Activated CD4-positive, alpha-beta T cell treated with anti-CD3 and anti-CD28 coated beads for 24 hours (primary cell): ENCODE measurements at places on chromosomes 7 and 10.

DNA sequence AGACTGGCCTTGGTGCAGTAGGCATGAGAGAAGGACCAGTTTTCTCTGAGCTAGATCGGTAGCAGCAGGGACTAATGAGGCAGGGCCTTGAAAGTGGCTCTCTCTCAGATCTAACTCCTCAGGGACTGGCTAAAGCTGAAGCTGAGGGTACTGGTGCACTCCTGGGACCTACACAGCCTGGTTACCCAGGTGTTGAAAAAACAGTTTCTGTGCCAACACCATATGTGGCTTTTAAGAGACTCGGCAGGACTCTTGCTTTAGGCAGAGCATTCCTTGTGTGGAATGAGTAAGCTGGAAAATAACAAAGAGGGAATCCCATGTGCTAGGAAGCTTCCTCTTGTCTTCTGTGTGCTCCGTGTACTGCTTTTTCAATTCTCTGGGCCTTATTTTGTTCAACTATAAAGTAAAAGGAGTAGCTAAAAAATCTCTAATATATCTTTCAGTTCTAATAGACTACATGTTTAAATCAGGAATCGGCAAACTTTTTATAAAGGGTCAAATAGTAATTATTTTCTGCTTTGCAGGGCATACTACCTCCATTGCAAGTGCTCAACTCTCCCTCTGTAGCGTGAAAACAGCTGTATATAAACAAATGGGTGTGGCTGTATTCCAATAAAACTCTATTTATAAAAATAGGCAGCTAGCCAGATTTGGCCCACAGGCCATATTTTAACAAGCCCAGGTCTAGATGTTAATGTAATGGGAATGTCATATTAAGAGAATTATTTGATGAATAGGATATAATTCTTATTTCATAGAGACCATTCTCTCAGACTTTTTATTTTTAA, 186.1 kb upstream of the KAT6B start:
- DNase-seq = no peak

GRCh38 chr10:88892222-88892967, 12.3 kb downstream of the STAMBPL1 start:
- DNase-seq = no peak

DNA sequence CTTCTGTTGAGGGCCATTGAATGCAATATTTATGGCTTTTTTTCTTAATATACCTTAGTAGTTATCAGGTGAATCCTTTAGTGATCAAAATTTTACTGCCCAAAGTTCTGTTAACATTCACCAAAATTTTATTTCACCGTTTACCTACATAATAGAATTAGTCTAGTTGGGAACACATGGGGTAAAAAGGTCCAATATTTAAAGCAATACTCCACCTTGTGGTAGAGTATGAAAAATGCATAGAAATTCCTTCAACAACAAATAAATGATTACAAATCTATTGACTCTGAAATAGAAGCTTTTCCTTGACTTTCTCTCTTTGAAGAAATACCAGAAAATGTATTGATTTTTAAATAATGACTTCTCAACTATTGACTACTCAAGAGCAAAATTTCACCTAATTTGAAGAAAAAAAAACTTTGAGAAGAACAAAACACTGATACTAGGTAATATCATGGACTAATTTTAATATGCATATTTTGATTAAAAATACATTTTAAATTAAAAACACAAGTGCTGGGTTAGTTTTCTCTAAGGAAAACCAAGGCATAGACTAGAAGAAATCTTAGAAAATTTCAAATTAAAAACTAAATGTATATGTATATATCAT, 43.3 kb downstream of the POLR1F start:
- no peak for DNase-seq

GRCh38 chr10:129258283-129258923, 208.6 kb upstream of the MGMT start:
- no peak for DNase-seq

DNA sequence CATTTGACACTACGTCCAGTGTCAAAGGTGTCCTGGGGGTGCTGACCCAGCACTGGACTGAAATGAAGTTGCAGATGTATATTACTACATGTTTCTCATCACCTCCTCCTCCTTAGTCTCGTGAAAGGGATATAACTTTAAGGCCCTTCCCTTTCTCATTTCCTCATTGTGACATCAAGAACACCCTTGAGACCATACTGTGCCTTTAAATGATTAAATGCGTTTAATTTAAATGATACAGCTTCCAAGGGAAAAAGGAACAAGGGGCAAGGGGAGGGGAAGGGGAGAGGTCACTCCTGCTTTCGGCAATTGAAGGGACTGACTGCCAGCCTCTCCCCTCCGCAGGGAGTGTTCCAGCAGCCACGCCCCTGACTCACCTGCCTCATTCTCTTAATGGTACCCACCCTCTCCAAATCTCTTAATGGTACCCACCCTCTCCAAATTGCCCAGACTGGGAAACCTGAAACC, 80.5 kb upstream of the KMT2E start:
- no peak for DNase-seq

- DNase-seq = no peak
Measured at GRCh38 chr7:91103363-91103762, 160.9 kb upstream of the FZD1 start.

- DNase-seq = no peak
Measured at GRCh38 chr10:102492983-102493382, 9.5 kb downstream of the ACTR1A start.

DNA sequence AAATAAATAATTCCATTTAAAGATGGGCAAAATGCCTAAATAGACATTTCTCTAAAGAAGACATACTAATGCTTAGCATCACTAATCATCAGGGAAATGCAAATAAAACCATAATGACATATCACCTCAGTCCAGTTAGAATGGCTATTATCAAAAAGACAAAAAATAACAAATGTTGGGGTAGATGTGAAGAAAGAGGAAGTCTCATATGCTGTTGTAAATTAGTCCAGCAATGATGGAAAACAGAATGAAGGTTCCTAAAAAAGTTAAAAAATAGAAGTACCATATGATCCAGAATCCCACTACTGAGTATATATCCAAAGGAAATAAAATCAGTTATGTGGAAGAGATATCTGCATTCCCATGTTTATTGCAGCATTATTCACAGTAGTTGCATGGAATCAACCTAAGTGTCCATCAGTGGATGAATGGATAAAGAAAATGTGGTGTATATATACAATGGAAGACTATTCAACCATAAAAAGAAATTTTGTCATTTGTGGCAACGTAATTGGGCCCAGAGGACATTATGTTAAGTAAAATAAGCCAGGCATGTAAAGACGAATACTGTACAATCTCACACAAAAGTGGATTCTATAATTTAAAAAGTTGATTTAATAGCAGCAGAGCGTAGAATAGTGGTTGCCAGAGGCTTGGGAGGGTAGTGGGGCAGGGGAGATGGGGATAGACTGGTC, 52.0 kb downstream of the TCAF1 start:
- DNase-seq = no peak

DNA sequence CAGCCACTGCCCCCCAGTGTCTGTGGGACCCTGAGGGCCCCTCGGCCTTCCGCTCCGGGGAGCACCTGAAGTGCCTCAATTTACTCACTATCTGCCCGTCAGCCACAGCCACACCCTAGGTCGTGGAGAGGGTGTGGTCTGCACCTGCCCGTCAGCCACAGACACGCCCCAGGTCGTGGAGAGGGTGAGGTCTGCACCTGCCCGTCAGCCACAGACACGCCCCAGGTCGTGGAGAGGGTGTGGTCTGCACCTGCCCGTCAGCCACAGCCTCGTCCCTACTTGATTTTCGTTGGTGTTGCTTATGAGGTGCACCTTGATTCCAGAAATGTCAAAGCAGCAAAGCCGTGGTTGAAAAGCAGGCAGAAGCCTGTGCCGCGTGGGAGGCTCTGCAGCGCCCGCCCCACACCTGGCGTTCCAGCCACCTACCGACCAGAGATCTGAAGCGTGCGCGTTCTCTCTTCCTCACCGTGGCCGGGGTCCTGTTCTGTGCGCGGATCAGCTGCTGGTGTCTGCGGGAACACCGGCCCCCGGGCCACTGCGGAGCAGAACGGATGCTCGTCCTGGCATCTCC, 101.6 kb downstream of the DYNC2I1 start:
- peak; percentile 27 for DNase-seq

GRCh38 chr7:116686033-116686432, 14.0 kb downstream of the MET start:
- no peak for DNase-seq

- no peak for DNase-seq
Measured at GRCh38 chr10:121374121-121374520, 224.1 kb downstream of the FGFR2 start.

GRCh38 chr10:27723436-27723835, 22.2 kb downstream of the MKX start:
- no peak for DNase-seq

DNA sequence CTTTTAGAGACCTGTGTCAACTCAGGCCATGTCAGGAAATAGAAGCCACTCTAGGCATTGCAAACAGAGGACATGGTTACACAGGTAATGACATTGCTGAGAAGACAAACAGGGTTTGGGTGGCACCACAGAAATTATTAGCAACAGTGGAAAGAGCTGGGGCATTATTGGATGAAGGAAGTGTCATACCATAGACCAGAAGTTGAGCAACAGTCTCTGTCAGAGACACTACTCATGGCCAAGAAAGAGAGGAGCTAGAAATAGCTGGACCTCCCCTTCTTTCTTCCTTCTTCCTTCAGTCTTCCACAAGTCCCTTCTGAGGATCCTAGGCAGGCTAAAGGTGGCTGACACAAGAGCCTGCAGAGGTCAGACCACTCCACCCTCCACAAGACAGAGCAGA, 4.2 kb upstream of the LIPA start:
- no peak for DNase-seq

- DNase-seq = no peak
Measured at GRCh38 chr10:51602326-51602725, 97.1 kb downstream of the CSTF2T start.

DNA sequence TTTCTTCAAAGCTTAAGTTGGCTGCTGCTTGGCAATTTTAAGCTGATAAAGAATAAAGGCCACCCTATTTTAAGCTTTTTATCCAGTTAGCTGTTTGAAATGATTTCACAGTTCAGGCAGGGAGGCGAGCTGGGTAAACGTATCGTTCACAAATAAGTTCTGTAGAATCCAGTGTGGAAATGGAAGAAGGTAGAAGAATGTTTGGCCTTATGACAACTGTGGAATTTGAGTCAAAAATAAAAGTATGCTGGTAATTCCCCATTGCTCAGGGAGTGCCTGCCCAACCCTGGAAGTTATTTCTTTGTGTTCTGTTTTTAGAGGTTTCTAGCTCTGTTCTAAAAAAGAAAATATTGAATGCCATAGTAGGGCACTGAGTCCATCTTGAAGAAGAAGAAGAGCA, 113.1 kb downstream of the ARL4A start:
- no peak for DNase-seq

- DNase-seq = no peak
Measured at GRCh38 chr10:115895166-115895565, 377.8 kb downstream of the GFRA1 start.

GRCh38 chr7:44920119-44920518, 34.8 kb upstream of the PURB start:
- no peak for DNase-seq

GRCh38 chr7:22983257-22983855, 30.6 kb downstream of the HYCC1 start:
- no peak for DNase-seq

- DNase-seq = no peak
Measured at GRCh38 chr7:5238500-5238899, 44.2 kb upstream of the SLC29A4 start.

DNA sequence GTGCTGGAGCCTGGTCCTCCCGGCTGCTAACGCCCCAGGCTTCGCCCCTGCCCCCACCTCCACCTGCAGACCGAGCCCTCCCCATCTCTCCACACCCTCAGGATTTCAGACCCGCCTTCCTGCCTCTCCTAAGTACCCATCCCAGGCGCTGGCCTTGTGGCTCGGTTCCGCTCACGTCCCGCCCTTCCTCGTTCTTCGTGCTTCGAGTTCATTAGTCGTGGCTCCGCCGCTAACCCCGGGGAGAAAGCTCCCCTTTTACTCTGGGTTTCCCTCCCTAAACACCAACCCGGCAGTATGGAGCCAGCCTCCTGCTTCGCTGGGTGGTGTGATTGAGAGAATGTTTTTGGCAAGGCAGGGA, 11.2 kb downstream of the EMX2 start:
- no peak for DNase-seq

DNA sequence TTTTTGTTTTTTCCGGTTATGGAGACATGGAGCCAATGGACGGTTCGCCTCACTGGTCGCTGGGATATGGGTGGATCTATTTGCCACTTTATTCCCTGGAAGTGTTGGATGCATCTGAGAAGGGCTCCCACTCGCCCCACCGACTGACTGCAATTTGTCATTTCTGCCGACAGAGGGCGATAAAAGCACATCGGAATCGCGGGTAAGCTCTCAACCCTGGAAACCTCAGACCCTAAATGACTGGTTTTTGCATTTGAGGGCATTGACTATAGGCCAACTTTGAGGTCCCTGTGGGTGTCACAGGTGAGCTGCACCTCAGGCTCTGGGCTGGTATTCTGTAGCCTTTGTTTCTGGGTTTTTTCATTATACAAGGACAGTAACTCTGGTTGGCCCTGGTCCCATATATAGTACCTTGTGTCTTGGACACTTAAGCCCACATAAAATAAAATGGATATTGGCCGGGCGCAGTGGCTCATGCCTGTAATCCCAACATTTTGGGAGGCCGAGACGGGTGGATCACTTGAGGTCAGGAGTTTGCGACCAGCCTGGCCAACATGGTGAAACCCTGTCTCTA, 11.9 kb upstream of the OPALIN start:
- peak; percentile 25 for DNase-seq

DNA sequence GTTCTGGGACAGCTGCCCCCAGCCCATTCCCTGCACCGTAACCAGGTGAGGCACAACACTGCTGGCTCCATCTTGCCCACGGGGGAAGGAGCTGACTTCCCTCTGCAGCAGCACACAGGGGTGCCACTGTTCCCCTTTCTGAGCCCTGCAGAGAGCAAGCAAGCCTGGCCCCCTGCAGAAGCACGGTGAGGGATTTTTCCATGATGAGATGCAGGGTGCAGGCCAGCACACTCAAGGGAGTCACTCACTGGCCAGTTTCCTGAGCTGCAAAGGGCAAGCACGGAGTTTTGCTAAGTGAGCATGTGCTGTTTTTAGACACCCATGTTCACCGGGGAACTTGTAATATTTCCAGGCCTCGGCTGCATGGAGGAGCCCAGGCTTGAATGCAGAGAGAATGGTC, 176.6 kb downstream of the PIP4K2A start:
- DNase-seq = no peak

GRCh38 chr7:75995996-75996395, 1.6 kb upstream of the TMEM120A start:
- no peak for DNase-seq

DNA sequence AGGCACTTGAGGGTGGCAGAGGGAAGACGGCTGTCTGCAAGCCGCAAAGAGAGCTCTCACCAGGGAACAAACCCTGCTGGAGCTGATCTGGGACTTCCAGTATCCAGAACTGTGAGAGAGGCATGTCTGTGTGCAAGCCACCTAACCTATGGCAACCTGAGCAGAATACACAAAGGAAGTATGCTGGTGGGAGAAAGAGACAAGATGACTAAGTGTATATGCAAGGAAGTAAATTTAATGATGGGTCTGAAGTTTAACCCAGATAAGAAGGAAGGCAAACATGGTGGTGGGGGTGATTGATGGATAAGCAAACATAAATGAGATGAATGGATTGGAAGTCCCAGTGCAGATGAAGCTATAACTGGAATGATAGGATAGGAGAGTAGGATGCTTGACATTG, 293.3 kb downstream of the TWIST1 start:
- DNase-seq = no peak

GRCh38 chr7:10210000-10210399, 763.7 kb upstream of the PHF14 start:
- no peak for DNase-seq

GRCh38 chr7:25735674-25736242, 416.2 kb upstream of the NFE2L3 start:
- no peak for DNase-seq

- DNase-seq = no peak
Measured at GRCh38 chr10:112126172-112126571, 57.4 kb downstream of the GPAM start.
